ENCODE measurements at places on chromosomes 12 and 14.

DNA sequence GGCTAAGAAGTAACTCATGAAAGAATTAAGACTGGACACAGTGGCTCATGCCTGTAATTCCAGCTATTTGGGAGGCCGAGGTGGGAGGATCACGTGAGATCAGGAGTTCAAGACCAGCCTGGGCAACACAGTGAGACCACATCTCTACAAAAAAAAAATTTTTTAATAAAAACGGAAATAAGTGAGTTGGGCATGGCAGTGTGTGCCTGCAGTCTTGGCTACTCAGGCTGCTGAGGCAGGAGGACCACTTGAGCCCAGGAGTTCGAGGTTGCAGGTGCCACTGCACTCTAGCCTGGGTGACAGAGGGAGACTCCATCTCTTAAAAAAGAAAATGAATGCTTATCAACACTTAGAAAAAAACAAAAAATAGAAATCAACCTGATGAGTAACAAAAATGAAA, 117.7 kb downstream of the CALM1 start:
- no peak for DNase-seq

- no peak for DNase-seq
Observed at GRCh38 chr12:58143498-58143995, 202.2 kb downstream of the ATP23 start.

DNA sequence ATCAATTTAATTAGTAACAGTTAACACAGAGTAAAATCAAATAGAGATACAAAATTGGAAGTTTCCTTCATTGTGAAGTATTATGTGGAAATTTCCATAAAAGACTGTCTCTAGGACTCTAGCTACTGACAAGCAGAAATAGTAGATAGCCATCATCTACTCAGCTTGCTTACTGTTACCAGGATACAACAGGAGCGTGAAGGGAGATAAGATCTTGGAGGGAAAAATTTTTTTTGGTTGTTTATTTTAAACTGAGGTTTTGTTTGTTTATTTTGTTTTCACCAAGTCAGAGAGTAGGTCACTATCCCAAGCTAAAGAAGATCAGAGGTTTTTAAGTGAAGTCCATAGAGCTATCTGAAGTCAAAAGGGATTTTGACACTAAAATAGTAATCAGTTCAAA, 861.3 kb upstream of the MGAT4C start:
- no peak for DNase-seq

- peak; percentile 69 for DNase-seq
Observed at GRCh38 chr14:61153431-61153830, 127.7 kb downstream of the TMEM30B start.

DNA sequence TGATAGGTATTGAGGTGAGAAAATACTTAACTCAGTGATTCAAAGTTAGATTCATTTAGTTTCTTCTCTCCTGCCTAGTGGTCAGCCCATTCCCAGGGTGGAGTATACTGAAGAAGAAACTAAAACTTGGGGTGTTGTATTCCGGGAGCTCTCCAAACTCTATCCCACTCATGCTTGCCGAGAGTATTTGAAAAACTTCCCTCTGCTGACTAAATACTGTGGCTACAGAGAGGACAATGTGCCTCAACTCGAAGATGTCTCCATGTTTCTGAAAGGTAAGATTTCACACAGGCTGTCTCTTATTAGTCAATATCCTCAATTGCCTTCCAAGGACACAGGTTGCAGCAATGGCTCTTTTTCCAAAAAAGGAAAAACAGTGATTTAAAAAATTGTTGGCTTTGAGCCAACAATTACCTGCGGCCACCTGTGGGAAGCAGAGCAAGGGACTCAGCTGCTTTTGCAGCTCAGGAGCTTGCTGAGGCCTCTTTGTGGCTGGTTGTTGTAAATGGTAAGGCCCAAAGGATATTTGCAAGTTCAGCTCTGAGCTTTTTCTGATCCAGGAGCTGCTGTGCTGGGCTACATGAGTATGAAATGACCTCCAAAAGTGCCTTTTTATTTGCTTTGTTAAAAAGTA, 33.9 kb downstream of the TPH2 start:
- DNase-seq: no peak

DNA sequence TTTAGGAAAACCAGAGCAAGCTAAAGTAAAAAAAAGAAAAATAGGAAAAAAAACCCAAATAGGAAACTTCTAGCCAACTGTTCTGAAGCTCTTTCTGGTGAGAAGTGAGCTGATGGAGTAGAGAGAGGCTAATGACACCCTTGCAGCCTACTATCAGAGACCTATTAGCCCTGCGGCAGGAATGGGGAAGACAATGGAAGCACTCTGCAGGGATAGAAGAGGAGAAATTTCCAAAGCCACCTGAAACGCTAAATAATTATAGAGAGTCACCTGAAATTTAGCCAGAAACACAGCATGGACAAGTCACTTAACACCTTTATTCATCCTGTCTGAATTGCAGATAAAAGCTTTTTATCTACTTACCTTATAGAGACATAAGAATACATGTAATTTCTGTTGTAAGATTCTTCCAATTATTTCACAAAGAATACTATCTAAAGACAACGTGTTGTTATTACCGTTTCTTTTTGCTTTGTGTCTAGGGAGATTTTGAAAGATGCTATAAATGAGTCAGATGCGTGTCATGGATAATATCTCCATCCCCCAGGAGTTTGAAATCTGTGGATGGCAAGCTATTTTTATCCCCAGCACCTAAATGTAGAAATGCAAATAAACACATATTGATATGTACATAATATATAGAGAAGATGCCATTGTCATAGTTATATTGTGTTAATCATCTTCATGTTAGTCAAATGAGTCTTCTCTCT, 138.6 kb downstream of the TPH2 start:
- no peak for DNase-seq

GRCh38 chr12:106897981-106898901, 57.5 kb upstream of the TMEM263 start:
- no peak for DNase-seq

DNA sequence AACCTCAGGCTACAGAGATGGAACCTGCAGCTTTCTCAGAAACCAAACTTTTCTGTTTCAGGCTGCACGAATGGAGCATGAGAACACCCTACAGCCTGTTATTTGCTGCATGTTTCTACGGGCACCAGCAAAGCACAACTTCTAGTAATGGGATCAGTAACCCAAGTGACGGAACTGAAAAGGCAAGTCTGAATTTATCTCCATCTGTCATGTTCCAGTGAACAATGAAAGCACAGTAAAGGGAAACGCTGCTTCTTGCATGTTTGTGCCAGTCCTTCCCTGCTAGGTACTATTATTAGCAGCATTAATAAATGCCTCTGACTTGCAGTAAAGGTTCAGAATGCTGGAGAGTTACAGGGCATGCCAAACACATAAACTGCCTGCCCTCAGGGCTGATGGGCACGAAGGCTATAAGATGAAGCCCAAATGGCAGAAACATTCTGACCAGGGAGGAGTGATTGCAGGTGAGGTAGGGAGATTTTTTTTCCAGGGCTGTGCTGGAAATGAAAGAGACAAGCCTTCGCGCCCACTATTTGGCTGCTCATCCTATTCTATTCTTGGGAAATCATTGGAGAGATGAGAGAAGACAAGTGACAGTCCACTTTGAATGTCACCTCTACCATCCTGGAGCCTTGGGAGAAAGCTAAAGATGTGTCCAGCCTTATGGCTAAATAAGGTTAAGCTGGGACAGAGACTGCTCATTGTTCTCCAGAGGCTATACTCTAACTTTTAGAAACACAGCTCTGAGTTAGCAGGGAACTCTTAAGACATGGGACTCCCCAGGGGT, 100.4 kb upstream of the PLXNC1 start:
- no peak for DNase-seq

DNA sequence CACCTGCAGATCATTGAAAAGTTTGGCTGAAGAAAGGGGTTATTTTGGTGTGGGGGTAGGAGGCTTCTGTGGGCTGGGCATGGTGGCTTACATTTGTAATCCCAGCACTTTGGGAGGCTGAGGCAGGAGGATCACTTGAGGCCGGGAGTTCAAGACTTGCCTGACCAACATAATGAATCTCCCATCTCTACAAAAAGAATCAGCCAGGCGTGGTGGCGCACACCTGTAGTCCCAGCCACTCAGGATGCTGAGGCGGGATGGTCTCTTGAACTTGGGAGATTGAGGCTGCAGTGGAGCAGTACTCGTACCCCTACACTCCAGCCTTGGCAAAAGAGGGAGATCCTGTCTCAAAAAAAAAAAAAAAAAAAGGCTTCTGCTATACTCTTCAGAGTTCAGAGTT, 7.0 kb downstream of the DDIT3 start:
- DNase-seq: no peak

DNA sequence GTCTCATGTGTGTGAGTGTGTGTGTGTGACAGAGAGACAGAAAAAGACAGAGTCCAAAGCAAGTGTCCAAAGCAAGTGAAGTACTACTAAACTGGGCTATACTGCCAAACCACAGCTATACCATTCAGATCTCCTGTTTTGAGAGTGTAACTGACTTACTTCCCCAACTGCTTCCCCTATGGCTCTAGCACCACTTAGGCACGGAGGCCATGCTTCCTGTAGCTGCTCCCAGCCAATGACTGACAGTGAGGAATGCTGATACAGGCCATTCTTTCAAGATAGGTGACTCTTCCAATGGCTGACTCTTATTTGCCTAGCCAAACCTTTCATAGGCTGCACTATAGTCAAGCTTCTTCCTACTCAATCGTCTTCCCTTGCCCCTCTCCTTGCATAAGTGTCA, 393.2 kb downstream of the BCAT1 start:
- no peak for DNase-seq

DNA sequence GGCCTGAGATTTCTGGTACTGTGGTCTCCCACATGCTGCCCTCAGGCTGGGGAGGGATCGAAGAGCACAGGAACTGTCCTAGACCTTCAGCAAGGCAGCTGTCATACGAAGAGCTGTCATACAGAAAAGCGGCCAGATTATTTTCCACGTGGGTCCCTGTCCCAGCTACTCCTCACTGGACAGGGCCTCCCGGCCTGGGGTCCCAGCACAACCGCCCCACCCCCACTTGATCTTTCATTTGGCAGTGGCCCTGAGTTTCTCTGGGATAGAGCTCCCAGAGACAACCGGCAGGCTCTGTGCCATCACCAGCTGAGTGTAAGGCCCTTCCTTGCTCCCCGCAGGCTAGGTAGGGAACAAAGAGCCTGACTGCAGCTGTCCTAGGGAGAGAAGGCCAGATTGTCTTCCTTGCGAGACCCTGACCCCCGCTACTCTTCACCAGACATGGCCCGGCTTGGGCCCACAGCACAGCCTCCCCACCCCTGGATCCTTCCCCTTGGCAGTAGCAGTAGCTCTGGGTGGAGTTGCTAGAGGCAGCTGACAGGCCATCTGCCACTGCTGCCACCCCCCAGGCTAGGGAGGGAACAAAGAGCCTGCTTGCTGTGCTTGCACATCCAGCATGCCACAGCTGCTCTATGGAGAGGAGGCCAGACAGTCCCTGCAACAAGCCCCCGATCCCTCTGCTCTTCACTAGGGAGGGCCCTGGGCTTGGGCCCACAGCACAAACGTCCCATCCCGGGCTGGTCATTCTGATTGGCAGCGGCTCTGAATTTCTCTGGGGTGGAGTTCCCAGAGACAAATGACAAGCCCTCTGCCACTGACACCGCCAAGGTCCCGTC, 3.1 kb upstream of the OR4N2 start:
- DNase-seq: no peak

GRCh38 chr12:127121494-127122084, 1145.4 kb upstream of the TMEM132C start:
- no peak for DNase-seq

DNA sequence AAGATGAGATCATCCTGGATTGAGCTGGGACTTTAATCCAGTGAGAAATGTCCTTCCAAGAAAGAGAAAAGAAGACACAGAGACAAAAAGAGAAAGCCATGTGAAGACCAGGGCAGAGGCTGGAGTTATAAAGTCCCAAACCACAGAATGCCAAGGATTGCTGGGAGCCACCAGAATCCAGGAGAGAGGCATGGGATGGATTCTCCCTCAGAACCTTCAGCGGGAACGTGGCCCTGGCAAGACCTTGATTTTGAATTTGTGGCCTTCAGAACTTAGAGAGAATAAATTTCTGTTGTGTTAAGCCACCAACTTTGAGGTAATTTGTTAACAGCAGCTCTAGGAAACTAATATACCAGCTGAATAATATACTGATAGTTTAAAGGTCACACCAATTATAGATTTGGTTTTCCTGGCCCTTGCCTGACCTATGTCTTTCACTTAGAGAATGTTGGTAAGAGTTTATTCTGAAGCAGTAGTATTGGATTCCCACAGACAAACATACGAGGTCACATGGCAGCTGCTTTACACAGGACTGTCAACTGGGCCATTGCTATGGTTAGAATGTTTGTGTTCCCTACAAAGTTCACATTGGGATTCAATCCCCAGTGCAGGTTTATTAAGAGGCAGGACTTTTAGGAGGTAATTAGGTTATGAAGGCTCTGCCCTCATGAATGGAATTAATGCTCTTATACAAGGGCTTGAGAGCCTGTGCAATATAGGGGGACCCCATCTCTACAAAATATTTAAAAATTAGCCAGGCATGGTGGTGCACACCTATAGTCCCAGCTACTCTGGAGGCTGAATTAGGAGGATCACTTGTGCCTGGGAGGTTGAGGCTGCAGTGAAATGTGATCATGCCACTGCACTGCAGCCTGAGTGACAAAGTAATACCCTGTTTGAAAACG, 156.5 kb upstream of the EEA1 start:
- DNase-seq: no peak

DNA sequence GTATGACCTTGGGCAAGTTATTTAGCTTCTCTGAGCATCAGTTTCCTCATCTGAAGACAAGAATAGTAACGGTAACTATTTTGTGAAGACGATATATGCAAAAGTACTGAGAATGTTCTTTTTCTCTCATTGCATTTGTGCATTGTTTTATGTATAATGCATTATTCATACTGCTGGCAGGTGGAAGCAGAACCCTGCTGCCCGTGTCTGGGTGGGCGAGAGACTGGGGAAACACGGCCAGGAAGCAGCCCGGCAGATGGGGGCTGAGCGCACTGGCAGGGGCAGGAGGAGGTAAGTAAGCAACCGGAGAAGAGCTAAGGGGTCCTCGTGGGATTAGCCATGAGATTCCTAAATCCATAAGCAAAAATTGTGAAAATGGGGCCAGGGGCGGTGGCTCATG, 115.8 kb upstream of the MED13L start:
- DNase-seq: no peak

GRCh38 chr12:14567351-14568162, at the start of gene PLBD1:
Gene PLBD1, minus strand, starts transcription at chr12:14567883. Its CDS starts 187 bp downstream, at chr12:14567696.
- DNase-seq: peak; percentile 82

Data from right forelimb (tissue), 1 donor.